ENCODE measurements at places on chromosomes 16 and 17.
A peak's percentile ranks its signal among the peaks of the same experiment; 100 is the strongest.

- DNase-seq: no peak
These were observed 1.7 kb downstream of the SLC5A2 start for GRCh38 chr16:31484491-31485171.

GRCh38 chr17:44132275-44132821 lies 8.9 kb upstream of the HDAC5 start:
- DNase-seq: no peak

- DNase-seq: no peak
These were observed 4.4 kb downstream of the PNPO start for GRCh38 chr17:47945529-47946508.

GRCh38 chr16:8867216-8867931 lies 1.4 kb downstream of the CARHSP1 start:
- DNase-seq: no peak

DNA sequence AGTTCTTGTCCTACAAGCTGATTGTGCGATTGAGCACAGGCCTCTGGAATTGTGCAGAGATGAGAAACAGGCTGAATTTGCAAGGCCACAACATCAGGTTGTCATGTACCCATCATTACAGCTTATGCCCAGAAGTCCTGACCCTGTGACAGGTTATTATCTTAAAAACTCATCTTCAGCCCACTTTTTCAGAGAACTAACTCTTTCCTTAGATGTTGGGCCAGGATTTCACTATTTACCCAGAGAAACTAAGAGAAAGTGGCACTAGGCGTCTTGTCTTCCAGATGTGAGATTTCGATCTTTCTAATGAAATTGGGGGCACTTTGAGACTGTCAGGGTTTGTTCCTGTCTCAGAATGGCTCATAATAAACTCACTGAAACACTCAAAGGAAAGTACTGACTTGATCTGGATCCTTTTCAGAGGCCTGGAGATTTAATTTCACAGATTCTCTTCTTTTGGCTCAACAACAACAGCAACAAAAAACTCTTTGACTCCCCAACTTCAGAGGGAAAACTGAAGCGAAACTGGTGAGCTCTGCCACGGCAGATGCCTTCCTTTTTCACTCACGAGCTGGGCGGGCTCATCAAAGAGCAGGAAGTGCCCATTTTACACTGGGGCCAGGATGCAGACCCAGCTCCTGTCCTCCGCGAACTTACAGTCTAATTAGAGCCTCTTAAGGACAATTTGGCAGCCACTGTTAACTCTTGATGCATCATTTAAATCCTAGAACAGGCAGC lies 17.7 kb upstream of the SLC12A3 start:
- no peak for DNase-seq

DNA sequence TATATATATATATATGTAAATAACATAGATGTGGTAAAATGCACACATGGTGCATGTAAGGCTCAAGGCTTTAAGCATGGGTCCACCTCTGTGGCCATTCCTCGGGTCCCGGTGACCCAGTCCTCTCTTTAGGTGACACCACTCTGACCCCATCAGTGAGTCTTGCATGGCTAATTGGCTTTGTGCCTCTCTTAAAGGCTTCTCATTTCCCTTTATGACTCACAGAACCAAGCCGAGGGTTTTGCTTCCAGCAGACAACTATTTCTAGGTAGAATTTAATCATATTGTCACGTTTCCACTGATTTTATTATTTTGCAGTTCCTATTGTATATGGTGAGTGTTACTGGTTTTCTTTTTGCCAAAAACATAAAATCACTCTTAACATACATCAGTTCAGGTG lies 59.7 kb downstream of the PLCG2 start:
- DNase-seq: no peak

GRCh38 chr17:7626956-7627249 lies 718 bp downstream of the SAT2 start:
- no peak for DNase-seq

DNA sequence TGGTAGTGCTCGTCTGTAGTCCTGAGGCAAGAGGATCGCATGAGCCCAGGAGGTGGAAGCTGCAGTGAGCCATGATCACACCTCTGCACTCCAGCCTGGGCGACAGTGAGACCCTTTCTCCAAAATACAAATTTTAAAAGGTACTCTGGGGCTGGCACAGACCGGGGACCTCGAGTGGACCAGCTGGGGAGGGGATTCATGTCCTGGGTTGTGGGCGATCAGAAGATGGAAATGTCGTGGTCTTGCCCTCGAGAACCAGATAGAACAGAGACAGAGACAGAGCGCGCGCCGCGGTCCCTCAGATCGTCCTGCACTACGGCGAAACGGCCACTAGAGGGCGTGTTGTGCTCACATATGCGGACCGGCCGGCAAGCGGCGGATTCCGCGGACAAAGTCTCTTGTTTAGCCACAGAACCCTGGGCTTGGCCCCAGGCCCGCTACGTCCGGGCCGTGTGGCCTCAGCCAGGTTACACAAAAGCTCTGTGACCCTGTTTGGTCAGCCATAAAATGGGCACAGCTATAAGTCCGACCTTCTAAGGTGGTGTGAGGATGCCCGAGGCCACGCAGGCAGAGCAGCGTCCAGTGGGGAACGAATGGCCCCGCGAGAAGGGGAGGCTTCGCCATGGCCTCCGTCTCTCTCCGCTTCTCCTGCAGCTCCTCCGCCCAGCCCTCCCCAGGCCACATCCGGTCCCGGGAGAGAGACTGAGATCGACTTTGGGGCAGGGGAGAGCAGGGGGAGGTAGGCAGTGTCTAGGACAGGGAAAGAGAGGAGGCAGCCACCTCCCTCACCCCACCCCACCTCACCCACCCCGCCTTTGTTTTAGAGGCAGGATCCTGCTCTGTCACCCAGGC lies 14.6 kb upstream of the SBK1 start:
- peak; percentile 82 for DNase-seq

GRCh38 chr17:40516581-40517285 lies 15.3 kb upstream of the TNS4 start:
- peak; percentile 63 for DNase-seq

DNA sequence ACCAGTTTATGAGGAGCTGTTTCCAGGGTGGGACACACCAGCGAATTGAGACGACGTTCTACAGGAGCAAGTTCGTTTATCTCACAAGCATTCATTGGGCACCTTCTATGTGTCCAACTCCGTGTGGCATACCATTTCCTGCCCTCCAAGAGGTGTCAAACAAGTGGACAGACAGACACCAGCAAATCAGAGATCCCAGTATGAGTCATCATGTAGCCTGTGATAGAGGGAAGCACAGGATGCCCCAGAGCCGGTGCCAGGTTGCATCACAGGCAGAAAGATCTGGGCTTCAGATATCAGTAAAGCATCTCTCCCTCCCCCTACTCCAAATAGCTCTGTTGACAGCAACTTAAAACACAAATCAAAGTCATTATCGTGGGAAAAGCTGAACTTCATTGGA lies 31.8 kb upstream of the MAF start:
- no peak for DNase-seq

GRCh38 chr17:14150619-14151018 lies 81.3 kb downstream of the COX10 start:
- no peak for DNase-seq

Measured in effector CD4-positive, alpha-beta T cell (primary cell).